ACHN (cell line): ENCODE measurements at places on chromosomes 6 and 20.

- no peak for DNase-seq
These were observed 10.8 kb downstream of the HBS1L start for GRCh38 chr6:135043846-135044245.

DNA sequence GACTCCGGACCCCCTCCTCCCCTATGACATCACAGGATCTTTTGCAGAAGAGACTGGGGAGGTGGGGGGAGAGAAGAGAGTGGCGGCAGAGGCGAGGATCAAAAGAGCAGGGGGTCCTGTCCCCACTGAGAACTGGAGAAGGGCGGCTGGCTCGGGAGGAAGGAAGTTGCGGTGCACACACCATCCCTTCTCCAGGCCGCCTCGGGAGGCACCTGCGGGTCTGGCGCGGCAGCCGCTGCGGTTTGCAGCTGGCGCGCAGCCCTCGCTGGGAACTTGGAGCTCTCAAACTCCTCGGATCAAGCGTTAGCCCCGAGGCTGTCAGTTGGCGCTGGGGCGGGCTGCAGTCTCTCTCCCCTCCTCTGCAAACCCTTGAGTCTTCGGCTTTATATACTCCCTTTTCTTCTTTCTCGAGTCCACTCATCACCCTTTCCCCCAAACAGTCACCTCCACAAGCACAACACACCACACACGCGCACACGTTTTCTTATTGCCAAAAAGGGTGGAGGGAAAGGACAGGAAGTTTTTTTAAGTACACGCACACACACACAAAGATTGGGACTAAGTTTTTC is 180.7 kb downstream of the TBXT start:
- no peak for DNase-seq

GRCh38 chr6:149303468-149303867 is 14.0 kb upstream of the TAB2 start:
- no peak for DNase-seq

GRCh38 chr6:53359095-53359842 is 10.5 kb upstream of the ELOVL5 start:
- DNase-seq = peak; percentile 94

GRCh38 chr6:82750556-82750955 is 315.1 kb downstream of the UBE3D start:
- no peak for DNase-seq

GRCh38 chr6:136890986-136891385 is 31.1 kb upstream of the SLC35D3 start:
- no peak for DNase-seq

- DNase-seq = no peak
These were observed 36.4 kb upstream of the SYNJ2 start for GRCh38 chr6:157944983-157945931.

- DNase-seq = no peak
These were observed 3.1 kb downstream of the ZNF76 start for GRCh38 chr6:35262596-35262995.
